ENCODE measurements at places on chromosomes 5 and 9. TPM values are rescaled to one million over a fixed set of nuclear protein-coding genes. Genes with fewer than 3 reads are reported as not detected.
A peak's percentile ranks its signal among the peaks of the same experiment; 100 is the strongest.

The RAB24 gene
- polyA plus RNA-seq: 23.0 TPM

The OSMR gene
- polyA plus RNA-seq: 10.5 TPM

The CD72 gene
- polyA plus RNA-seq: 2.6 TPM

The STPG3 gene
- polyA plus RNA-seq: not detected

The LNPEP gene
- polyA plus RNA-seq: 15.4 TPM

DNA sequence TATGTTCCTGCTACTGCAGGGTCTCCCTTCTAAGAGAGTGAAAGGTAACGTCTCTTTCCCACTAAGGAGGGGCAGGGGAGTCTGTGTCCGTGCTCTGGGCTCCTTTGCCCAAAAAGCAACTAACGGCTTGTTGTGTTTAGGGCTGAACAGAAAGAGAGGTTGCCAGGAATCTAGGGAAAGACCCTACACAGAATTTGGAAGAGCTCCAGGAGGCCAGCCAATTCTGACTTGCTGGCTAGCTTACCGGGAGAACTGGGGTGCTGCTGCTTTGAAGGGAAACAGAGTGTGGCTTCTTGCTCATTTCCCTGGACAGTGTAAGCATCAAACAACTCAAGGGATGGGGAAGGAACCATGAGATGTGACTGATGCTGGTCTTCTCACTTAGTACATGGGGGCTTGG is 176.1 kb downstream of the GADD45G start:
- DNase-seq: no peak

- no peak for DNase-seq
Observed at GRCh38 chr5:108878756-108879155, 131.1 kb downstream of the FER start.

GRCh38 chr5:179231309-179231708 is 114.0 kb downstream of the ADAMTS2 start:
- no peak for DNase-seq

DNA sequence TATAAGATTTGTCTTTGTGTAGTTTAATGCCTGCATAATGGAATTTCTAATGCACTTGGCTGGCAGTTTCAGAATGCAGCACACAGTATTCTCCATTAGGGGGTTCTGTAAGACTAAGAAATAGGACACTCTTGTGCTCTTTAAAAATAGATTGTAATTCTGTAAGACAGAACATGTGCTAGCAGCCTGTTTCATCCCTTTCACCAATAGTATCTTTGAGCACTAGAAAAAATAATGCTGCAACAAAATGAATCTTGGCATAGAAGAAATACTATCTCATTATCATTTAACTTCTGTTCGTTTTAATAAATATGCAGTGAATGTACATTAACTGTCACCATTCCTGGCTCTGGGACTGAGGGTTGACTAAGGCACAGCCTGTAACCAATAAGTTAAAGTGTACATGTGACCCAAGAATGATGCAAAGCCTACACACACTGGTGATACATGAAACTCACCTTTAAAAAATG is 23.8 kb upstream of the ZNF622 start:
- DNase-seq: peak; percentile 36

GRCh38 chr9:13862654-13863053 is 451.3 kb downstream of the NFIB start:
- DNase-seq: peak; percentile 81

GRCh38 chr5:14935341-14935740 is 63.8 kb upstream of the ANKH start:
- no peak for DNase-seq

GRCh38 chr5:85268194-85268593 is 883.5 kb upstream of the EDIL3 start:
- no peak for DNase-seq

DNA sequence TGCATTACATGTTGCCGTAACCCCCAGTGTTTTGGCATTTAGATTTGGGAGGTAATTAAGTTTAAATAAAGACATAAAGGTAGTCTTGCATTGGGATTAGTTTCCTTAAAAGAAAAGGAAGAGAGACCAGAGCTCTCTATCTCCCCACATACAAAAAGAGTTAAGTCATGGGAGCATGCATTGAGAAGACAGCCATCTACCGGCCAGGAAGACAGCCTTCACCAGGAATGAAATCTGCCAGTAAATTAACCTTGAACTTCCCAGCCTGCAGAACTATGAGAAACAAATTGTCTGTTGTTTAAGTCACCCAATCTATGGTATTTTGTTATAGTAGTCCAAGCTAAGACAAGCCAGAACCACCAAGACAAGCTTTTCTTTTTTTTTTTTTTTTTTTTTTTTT is 567.0 kb upstream of the CDH18 start:
- no peak for DNase-seq

DNA sequence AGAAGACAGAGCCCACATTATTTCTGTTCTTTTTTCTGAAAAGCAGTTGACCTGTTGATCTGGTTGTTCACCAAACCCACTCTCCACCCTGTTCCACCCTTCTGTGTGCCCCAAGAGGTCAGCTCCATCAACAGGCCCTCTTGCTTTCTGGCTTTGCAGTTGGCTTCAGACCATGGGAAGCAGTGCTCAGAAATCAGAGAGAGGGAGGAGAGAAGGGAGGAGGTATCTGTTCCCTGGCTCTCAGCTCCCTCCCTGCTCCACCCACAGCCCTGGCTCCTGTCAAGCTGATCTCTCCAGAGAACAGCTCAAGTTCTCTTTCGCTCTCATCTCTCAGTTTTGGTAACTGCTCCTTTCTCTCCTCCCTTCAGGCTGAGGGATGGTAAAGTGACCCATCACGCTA is 144.2 kb upstream of the RAI14 start:
- DNase-seq: no peak

DNA sequence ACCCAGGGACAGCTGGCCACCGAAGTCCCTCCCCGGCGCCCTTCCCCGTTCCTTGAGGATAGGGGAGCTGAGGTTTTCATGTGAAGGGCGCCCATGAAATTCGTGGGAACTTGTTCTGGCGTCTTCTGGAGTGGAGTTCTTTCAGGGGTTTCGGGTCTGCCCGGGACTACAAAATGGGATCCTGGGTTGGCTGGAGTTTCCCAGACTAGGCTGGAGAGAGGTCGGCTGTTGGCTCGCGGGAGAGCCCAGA is 3.6 kb upstream of the RGMB start:
- no peak for DNase-seq

GRCh38 chr5:159601216-159601615 is 270.9 kb upstream of the IL12B start:
- no peak for DNase-seq

- no peak for DNase-seq
Observed at GRCh38 chr9:12771891-12772290, 2.9 kb upstream of the LURAP1L start.

- no peak for DNase-seq
Observed at GRCh38 chr5:67954351-67954750, 261.2 kb upstream of the PIK3R1 start.

GRCh38 chr9:69937360-69937759 is 106.3 kb upstream of the MAMDC2 start:
- no peak for DNase-seq

DNA sequence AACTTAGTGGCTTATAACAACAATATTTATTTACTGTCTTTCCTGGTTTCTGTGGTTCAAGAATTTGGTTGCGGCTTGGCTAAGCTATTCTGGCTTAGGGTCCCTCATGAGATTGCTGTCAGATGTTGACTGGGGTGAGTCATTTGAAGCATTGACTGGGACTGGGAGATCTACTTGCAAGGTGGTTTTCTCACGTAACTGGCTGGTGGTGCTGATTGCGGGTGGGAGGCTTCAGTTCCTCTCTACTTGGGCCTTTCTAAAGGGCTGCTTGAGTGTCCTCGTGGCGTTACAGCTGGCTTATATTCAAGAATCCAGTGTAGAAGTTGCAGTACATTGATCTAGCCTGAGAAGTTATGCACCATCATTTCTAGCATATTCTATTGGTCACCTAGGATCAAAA is 218.5 kb upstream of the ELAVL2 start:
- DNase-seq: no peak

- DNase-seq: no peak
Observed at GRCh38 chr9:93976973-93977372, 21.8 kb upstream of the BARX1 start.

DNA sequence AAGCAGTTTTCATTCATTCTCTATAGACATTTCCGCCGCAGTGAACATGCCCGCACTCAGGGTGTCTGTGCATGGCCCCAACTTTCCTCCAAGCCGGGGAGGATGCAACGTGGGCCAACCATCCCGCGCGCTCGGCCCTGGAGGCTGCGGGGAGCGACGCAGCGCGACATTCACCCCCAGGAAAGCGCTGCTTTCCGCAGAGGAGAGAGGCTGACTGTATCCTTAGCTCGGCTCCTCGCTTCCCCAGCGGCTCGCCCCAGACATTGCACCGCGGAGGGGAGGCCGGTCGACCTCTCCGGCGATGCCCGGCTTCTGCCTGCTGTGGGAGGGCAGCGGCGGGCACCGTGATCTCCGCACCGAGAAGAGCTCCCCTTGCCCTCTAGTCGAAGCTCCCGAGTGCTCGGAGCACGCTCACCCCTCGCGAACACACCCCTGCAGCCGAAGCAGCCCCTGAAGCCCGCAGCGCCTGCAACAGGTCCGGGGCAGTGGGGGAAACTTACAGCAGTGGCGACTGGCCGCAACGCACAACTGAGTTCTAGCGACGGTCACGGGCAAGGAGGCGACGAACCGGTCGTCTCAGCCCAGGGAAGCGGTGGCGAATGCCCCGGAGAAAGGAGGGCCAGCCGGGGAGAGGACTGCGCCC is 600 bp downstream of the ENC1 start:
- no peak for DNase-seq

DNA sequence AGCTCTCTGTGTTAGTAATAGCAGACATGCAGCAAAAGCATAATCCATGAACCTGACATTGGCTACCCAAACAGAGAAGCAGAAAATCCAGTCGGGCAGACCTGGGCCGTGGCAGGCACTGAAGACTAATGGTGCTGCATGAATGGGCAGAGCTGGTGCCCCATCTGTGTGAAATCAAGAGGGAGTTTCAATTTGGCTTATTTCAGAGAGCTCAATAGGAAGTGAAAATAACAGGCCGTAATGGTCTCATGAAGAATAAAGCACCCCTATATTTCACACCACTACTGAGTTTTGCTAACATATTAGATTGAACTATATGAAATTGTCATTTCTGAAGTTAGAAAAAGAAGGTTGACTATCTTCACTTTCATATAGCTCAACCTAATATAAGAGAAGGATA is 149.7 kb downstream of the ENC1 start:
- DNase-seq: no peak

GRCh38 chr9:87548159-87548558 is 50.5 kb downstream of the DAPK1 start:
- no peak for DNase-seq

DNA sequence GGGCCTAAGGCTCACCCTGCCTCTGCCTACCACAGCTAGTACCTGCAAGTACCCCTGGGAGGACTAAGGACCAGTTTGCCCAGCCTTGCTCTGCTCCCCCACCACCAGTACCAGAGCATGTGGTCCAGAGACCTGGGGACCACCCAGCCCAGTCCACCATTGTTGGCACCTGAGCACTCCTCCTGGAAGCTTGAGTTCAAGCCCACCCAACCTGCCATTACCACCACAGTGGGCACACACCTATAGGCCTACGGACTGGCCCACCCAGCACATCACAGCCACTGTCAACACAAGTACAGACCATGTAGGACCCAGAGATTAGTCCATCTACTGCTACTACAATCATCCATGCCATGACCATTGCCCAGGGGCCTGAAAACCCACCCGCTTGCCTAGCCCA is 30.8 kb upstream of the SH3TC2 start:
- no peak for DNase-seq

DNA sequence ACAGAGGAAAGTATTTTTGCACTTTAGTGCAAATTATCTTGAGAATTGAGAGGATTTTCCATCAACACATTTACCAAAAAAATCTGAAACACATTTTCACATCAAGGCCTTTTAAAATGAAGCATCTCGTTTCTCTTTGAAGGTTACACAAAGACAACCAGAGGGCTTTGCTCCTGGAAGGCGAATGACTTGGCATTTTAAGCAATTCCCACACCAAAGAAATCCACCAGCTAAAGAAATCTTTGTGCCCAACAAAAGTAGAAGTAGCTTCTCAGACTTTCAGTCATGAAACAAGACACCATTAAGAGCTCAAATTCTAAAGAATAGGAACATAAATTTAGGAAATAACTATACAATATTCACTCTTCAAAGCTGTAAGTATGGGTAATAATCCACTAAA is 59.9 kb downstream of the HABP4 start:
- DNase-seq: no peak

- peak; percentile 29 for DNase-seq
Observed at GRCh38 chr5:123365156-123365555, 58.0 kb downstream of the CEP120 start.

DNA sequence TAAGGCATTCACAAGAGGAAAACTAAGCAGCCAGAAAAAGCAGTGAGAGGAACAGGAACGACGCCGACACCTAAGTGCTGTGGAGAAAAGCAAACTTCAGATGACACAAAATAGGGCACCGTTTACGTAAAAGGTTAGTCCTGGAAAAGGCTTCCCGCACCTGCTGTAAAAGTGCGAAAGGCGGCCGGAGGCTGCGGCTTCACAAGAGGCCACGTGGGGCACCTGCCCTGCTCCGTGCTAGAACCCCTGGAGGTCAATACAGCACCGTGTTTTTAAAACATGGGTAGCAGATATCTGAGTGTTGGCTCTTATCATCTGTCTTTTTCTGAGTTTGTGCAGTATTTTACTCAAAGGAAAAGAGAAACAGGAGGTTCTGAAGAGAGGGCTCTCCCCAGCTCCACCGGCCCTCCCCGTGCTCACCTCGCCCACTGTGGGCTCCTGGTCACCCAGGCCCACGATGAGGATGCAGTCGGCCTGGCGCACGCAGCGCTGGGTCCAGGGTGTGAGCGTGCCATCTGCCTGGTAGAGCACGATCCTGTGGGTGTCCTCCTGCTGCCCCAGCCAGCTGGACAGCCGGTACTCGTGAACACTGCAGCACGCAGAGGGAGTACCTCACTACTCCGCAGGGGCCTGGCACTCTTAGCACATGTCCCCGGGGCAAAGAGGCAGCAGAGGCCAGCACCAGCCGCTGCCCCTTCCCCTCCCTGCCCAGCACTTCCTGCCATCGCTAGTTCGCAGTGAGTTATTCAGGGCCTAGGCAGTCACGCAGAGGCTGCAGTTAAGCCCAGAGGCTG is 21.0 kb upstream of the NSMF start:
- no peak for DNase-seq

DNA sequence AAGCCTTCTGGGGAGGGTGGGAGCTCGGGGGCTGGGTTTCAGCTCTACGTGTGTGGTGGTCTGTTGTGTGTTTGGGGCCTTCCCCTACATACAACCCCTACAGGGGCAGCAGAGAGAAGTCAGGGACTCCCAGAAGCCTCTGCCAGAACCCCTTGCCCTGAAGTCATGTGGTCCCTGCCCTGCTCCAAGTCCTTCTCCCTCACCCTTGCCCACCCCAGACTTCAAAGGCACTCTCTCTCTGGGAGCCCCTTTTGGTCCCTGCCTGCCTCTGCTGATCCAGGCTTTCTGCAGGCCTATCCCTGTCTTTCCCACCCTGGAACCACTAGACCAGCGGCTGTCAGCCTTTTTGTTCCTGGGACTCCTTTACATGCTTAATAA is 61.1 kb upstream of the PSD2 start:
- DNase-seq: no peak

All from hindlimb muscle (tissue), 1 donor.